ENCODE measurements at places on chromosomes 7 and 10.

DNA sequence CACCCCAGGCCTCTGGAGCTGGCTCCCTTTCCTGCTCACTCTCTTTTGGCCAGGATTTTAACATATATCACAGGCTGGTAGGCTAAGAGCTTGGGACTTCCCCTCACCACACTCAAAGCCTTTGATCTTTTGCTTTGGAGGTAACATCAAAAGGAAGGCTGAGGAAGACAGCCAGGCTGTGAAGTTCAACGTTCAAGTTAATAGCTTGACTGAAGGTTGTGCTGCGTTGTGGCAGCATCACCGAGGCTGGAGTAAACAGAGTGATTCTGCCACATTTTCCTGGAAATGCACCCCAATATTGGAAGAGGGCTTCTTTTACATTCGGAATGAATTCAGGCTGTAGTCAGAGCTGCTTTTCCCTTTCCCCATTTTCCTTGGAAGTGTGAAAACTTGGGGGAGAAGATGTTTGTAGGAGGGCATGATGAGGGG, 57.3 kb downstream of the TCF7L2 start:
- DNase-seq = no peak

GRCh38 chr7:135575296-135575695, 17.6 kb downstream of the NUP205 start:
- DNase-seq = no peak

- DNase-seq = no peak
Measured at GRCh38 chr10:33355274-33355673, 20.8 kb upstream of the NRP1 start.

GRCh38 chr7:30743371-30744074, 8.4 kb upstream of the INMT start:
- no peak for DNase-seq

DNA sequence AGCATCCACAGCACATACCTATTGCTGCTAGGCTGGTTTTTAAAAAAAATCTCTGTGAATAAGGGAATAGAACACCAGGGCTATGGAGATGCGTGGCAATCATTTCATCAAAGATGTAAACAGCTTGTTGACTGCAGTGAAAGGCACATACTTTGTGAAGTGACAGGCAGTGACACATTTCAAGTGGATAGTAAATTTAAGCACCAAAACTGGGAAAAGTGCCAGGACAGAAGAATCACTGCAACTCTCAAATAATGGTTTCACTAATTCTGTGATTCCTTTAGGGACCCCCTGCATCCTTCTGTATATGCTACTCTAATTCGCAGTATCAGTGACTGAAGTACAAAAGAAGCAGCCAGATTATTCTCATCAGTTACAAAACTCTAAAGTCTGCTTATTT, 145.2 kb upstream of the KLF14 start:
- DNase-seq = no peak

DNA sequence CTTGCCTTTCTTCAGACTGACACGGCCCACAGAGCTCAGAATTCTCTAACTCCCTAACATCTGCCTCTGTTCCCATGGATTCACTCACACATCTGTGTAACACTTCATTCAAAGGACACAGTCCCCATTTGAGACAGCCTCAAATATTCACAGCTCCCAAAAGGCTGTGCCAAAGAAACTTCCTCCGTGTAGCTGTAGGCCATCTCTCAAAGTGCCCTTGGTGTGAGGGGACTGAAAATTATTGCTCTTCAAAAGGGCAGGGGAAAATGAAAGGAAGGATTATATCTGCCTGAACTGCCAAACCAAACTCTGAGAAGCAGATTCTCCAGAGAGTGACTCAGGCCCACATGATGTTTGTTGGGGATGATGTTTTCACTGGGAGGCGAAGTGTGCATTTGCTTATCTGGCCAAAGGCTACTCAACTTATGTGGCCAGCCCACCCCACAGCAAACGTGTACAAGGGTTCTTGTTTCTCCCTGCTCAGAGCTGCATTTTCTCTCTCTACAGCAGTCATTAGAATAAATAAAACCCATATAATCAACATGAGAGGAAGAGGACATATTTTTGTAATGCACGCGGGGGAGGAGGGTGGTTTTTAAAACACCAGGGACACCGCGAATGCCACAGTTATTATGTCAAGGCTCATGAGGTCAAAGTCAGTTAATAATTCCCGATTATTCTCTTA, 302.4 kb upstream of the NFE2L3 start:
- DNase-seq = peak; percentile 69

DNA sequence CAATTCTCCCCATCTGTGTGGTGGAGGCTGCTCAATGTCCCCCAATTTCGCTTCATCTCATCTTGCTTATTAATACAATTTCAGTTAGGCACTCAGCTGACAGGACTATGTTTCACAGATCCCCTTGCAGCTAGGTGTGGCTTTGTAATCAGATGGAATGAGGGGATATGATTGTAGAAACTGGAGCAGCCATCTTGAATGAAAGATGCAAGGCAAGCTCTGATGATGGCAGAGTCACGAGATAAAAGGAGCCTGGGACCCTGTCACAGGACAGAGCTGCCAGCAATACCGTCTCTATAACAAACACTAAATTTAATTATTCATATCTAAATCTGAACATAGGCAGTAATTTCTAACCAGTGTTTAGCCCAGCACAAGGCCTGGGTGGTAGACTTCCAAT, 991 bp upstream of the DLD start:
- DNase-seq = no peak

DNA sequence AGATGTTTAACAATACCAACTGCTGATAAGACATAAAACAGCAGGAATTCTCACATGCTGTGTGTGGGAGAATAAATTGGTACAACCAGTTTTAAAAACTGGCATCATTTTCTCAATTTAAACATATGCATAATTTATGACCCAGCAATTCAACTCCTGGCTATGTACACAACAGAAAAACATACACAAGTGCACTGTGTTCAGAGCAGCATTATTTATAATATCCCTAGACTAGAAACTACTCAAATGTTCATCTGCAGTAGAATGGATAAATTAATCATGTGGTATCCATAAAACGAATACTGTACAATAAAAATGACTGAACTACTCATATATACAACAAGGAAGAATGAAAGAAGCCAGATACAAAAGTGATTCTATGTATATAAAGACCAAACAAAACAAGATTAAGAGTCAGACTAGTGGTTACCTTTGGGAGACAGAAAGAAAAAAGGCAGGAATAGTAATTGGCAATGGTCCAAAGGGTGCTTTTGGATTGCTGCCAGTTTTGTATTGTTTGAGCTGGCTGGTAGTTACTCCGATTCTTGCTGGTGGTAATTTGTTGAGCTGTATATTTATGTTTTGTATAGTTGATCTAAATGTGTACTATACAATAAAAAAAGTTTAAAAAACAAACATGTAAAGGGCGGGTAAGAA, 306.0 kb downstream of the TFEC start:
- DNase-seq = no peak

- no peak for DNase-seq
Measured at GRCh38 chr7:43351683-43352082, 231.2 kb upstream of the STK17A start.

GRCh38 chr7:130151591-130152492, 53.4 kb downstream of the TMEM209 start:
- DNase-seq = no peak

GRCh38 chr7:142299237-142299781, 41.5 kb upstream of the PRSS58 start:
- no peak for DNase-seq

DNA sequence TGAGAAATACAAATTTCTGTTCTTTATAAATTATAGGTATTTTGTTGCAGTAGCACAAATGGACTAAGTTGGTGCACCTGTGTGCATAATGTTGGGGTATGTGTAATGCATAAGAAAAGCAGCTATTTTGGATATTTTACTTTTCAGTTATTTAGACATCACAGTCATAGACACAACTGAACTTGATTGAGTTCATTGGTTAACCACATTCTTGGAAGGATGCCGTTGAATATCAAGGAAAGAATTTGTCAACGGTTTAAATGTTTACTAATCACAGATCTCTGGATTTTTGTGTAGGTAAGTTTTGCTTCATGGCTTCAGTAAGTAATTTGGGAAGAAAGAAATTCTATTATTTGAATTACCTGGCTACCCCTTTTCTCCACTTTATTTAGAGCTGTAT, 4.1 kb downstream of the OTUD1 start:
- DNase-seq = no peak

DNA sequence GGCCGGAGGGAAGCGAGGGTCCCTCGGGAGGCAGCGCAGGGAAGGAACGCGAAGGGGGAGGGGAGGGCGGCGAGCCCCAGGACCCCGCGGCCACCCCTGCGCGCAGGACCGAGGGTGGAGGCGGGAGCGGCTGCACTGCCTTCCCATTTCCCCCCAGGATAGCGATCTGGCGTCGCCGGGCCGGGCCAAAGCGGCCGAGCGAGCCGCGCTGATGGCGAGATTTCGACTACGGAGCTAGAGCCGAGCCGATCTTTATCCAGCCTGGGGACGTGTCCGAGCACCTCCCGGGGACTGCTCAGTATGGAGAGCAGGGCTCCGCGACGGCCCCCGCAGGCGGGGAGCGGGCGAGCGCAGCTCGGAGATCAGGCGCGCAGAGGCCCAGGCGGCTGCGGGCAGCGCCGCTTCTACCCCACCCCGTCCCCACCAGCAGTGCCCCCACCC, 590 bp upstream of the CRTAC1 start:
- DNase-seq = no peak

GRCh38 chr10:110461088-110461487, 36.6 kb upstream of the DUSP5 start:
- no peak for DNase-seq

- peak; percentile 28 for DNase-seq
Measured at GRCh38 chr7:23247603-23248335, 1.2 kb downstream of the GPNMB start.

DNA sequence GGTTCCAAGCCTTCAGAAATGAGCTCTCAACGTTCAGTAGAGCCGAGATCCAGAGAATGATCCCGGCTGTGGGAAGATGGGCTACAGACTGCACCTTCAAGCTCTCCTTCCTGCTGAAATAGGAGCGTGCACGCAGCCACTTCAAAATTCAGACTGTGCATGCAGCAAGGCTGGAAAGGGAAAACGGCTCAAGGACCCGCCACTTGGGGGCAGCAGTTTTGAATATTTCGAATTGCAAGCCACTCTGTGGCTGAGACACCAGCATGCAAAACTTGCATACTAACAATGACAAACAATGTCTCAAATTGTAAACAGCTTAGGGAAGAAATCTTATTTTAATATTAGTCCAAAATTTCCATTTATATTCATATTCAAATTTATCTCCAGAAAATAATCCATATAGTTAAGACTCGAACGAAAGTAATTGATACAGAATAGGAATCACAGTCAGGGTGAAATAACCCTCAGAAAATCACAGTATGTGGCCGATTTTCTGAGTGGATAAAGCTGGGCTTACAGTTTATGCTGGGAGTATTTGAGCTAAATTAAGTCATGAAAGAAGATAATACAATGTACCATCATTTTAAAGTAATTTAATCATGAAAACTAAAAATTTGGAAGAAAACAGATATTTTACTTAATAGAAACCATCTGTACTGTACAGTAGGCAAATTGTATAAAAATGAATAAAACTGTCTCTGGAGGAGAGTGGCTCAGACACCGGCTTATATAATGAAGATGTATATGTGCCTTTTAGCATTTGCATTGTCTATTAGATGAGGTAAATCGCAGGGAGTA, 137.9 kb upstream of the MKI67 start:
- DNase-seq = peak; percentile 30
